ENCODE measurements at places on chromosomes 6 and 20. TPM values are rescaled to one million over a fixed set of nuclear protein-coding genes. Genes with fewer than 3 reads are reported as not detected.

Gene ECT2L
- polyA plus RNA-seq: 0.01 TPM

Gene C2
- polyA plus RNA-seq: 1.6 TPM

Gene TMEM200A
- polyA plus RNA-seq: 1.8 TPM

Gene OTOR
- not detected for polyA plus RNA-seq

Gene TCF15
- 8.2 TPM for polyA plus RNA-seq

Gene ATP9A
- polyA plus RNA-seq: 38.0 TPM

Gene NFYA
- 7.3 TPM for polyA plus RNA-seq

Gene KCNK17
- polyA plus RNA-seq: not detected

Gene MAPK13
- 12.1 TPM for polyA plus RNA-seq

Gene DDR1
- 24.2 TPM for polyA plus RNA-seq

Gene BEND6
- 0.27 TPM for polyA plus RNA-seq

Gene ADGRF5
- 5.8 TPM for polyA plus RNA-seq

Gene DZANK1
- 1.3 TPM for polyA plus RNA-seq

Gene LIME1
- 10.7 TPM for polyA plus RNA-seq

Gene ZC3H12D
- 0.30 TPM for polyA plus RNA-seq

Gene KCNS1
- polyA plus RNA-seq: 0.05 TPM

Gene DYNLT2
- polyA plus RNA-seq: 0.70 TPM

Gene DCDC2
- 8.6 TPM for polyA plus RNA-seq

Gene FAM209B
- polyA plus RNA-seq: not detected

Gene NHSL1
- polyA plus RNA-seq: 2.1 TPM

Gene TMEM170B
- 2.3 TPM for polyA plus RNA-seq

Data from adipose tissue (tissue), 3 donors.